GM18507 (cell line): ENCODE measurements at places on chromosomes 3 and 15.

- no peak for DNase-seq
Measured at GRCh38 chr15:38195191-38195901, 57.3 kb upstream of the SPRED1 start.

DNA sequence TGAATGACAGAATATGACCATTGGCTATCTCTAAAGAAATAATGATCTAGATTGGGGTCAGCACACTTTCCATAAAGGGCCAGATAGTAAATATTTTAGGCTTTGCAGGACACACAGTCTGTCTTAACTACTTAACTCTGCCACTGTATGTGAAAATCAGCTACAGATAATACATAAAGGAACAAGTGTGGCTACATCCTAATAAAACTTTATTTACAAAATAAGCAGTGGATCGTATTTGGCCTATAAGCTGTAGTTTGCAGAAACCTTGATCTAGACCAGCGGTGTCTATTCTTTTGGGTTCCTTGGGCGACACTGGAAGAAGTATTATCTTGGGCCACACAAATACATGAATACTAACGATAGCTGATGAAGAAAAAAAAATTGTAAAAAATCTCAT lies 27.6 kb downstream of the GSK3B start:
- DNase-seq = no peak

DNA sequence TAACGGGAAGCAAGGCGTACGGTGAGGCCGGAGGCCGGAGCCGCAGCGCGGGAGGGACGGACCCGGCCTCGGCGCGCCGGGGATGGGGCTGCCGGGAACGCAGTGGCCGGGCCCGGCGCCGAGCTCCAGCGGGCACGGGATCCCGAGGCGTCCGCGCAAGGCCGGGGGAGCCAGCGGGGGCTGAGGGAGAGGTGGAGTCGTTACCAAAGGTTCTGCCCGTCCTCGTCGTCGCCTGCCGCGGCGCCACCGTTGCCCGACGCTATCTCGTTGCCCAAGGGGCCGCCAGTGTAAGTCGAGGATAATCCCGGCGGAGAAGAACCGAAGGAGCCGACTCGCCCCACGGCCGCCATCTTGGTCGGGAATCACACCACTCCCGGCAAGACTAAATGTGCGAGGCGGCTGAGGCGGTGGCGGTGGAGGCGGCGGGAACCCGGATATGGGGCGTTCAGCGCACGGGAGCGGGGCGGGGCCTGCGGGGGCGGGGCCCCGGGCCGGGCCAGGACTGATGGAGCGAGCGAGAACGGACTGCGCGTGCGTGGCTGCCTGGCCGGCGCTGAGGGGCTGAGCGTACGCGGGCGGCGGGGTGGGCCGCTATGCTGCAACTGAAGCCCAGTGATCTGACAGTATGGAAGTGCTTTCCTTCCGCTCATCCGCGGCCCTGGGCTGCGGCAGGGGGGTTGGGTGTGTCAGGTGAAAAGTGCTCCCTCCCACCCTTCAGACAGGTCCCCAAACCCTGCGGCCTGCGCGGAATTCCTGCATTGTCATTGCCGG lies at the start of gene DYNC1LI1:
Gene DYNC1LI1, minus strand, starts transcription at position 438 of the 771 bp plus-strand sequence. Its CDS starts 88 bp downstream, at position 350.
- DNase-seq = peak; percentile 90

DNA sequence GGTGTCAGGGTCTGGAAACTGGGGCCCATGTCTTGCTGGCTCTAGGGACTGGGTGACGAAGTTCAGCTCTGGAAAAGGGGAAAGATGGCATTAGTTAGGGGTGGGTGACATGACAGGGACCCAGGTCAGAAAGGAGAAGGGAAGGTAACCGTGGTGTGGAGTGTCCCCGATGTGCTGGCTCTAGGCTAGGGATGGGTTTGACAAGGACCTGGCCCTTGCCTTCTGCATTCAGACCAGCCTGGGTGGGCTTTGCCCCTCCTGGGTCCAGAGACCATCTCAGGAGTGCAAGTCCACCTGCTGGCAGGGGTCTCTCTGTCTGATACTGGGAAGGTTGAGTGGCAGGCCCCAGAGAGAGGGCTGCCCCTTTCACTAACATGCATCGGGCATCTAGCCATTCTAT lies 28.7 kb upstream of the ATP2B2 start:
- DNase-seq = no peak

DNA sequence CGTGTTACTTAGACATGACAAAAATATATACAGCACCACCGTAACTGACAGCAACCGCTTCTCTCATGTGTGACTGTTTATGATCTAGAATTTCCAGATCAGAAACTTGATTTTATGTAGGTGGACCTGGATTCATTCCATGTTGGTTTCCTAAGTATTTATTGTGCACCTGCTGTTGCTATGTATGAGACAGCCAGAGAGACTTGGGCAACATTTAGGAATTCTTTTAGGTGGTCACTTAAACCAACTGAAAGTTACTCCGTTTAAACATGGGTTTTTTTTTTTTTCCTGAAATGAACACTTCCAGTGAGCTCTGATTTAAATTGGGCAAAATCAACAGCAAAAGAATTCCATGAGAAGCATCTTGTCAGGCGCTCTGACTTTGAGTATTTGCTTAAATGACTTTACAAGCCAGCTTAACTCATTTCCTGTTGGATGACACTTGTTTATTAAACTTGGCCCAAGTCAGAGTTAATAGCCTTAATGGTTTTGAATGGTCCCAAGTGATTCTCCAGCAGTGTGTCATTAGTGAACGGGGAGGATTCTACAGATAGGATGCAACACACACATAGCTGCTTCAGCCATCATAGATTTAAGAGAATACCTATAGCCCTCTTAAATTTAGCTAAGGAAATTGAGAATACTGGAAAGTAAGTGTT lies 31.8 kb downstream of the MITF start:
- DNase-seq = no peak
